Esophagus muscularis mucosa (tissue), 4 donors: ENCODE measurements at places on chromosomes 4 and X. TPM values are rescaled to one million over a fixed set of nuclear protein-coding genes. Genes with fewer than 3 reads are reported as not detected.

Gene FDCSP
- not detected for total RNA-seq

Gene PDHA1
- total RNA-seq = 78.9 TPM

Gene ESX1
- total RNA-seq = not detected

DNA sequence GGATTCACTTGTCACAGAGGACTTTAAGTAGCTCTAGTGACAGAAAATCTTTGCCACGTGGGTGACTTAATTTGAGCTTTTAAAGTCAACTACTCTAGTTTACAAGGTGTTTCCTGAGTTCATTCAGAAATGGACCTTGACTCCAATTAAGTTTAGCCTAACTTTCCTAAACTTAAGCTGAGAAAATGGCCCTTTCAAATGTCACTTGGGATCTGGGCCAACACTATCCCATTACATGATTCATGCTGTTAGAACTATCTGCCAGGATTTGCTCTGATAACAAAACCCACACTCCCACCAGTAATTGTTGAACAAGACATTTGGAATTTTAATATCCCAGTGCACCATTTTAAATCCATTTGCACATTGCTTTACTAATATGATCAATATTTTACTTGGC, 40.8 kb downstream of the C4orf46 start:
- no peak for DNase-seq

- no peak for DNase-seq
Measured at GRCh38 chr4:124722071-124722470, 9.5 kb upstream of the ANKRD50 start.

DNA sequence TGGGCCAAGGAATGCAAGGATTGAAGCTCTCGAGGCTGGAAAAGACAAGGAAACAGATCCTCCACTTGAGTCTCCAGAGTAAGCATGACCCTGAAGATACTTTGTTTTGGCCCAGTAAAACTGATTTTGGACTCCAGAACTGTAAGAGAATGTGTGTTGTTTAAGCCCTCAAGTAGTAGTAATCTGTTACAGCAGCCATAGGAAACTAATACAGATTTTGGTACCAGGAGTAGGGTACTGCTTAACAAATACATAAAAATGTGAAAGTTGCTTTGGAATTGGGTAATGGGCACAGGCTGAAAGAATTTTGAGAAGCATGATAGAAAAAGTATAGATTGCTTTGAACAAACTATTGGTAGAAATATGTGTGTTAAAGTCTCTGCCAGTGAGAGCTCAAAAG, 17.4 kb upstream of the FRAS1 start:
- no peak for DNase-seq
